AG08396 (cell line): ENCODE measurements at places on chromosomes 16 and 17.
A peak's percentile ranks its signal among the peaks of the same experiment; 100 is the strongest.

- peak; percentile 47 for DNase-seq
Observed at GRCh38 chr16:28845293-28845692, 855 bp downstream of the TUFM start.

DNA sequence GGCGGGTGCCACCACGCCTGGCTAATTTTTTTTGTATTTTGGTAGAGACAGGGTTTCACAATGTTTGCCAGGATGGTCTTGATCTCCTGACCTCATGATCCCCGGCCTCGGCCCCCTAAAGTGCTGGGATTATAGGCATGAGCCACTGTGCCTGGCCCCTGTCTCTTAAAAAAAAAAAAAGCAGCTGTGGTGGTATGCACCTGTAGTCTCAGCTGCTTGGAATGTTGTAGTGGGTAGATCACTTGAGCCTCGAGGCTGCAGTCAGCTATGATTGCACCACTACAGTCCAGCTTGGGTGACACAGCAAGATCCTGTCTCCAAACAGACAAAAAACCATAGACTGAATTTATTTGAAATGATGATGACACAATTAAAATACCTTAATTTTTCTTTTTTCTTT, 24.3 kb downstream of the CDK12 start:
- peak; percentile 63 for DNase-seq

GRCh38 chr16:8847145-8847544, 21.7 kb downstream of the CARHSP1 start:
- DNase-seq = no peak

- DNase-seq = no peak
Observed at GRCh38 chr17:65017207-65017774, 39.2 kb downstream of the GNA13 start.

- DNase-seq = no peak
Observed at GRCh38 chr16:49767998-49768397, 87.9 kb downstream of the ZNF423 start.

GRCh38 chr17:65785109-65785508, 223.7 kb upstream of the AXIN2 start:
- DNase-seq = no peak

DNA sequence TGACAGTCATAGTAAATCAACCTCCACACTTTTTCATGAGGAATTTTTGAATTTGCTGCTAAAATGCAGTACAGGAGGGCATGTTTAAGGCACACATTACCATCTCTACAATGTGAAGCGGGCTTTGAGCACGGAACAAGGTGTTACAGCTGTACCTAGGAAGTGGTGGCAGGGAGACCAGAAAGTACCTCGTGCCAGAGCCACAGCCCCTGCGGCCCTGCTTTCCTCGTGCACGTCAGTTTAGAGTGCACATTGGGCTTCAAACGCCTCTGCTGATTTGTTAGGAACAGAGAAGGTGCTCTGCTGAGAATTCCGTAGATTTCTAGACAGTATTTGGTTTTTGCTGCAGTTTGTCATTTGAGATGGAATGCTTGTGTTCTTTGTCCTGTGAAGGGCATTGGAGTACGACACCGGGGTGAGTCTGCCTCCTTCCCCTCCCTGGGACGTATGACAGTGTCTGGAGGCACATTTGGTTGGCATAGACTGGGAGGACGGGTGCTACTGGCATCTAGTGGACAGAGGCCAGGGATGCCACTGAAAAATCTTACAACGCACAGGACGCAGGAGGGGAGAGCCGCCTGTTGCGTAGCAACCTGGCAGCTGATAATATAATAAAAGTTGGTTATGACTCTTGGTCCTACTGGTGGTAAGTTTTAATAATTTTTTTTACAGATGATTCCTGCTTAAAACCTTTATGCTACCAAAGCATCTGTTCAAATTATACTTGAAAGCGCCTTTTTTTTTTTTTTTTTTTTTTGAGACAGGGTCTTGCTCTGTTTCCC, 9.1 kb downstream of the FOXK2 start:
- peak; percentile 49 for DNase-seq

DNA sequence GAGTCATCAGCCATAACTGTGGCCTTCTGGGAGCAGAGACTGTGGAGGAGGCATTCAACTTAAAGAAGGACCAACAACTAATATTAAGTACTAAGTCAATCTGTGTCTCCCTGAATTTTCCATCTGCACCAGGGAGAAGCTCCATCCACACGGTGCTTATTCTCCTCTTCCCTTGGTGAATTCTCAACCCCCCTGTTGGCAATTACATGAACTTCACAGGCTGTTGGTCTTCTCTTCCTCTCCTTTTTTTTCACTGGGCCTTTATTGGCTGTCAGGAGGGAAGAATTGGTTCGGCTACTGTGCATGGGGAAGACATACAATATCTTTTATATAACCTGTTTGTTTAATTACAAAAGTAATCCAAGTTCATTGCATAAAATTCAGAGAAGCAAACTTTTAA, 152.8 kb upstream of the IRX6 start:
- no peak for DNase-seq

DNA sequence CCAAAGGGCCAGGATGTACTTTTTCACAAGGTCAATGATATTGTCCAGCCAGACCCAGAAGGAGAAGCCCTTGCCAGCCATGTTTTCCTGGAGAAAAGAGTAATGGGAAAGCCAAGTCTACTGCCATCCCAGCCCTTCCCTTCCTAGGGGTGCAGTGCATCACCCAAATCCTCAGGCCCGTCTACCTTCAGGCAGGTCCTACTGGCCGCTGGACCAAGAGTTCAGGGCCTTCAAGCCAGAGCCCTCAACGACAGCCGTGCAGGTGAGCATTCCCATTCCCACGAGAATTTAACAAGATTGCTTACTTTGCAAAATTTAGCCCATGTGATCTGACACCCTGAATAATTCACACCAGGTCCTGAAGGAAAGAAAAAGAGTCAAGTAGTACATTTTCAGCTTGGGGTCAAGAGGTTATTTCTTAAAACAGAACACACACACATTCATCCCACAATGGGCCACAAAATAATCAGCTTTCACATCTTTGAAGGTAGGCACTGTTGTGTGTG, 35.0 kb downstream of the STAT5A start:
- DNase-seq = no peak

DNA sequence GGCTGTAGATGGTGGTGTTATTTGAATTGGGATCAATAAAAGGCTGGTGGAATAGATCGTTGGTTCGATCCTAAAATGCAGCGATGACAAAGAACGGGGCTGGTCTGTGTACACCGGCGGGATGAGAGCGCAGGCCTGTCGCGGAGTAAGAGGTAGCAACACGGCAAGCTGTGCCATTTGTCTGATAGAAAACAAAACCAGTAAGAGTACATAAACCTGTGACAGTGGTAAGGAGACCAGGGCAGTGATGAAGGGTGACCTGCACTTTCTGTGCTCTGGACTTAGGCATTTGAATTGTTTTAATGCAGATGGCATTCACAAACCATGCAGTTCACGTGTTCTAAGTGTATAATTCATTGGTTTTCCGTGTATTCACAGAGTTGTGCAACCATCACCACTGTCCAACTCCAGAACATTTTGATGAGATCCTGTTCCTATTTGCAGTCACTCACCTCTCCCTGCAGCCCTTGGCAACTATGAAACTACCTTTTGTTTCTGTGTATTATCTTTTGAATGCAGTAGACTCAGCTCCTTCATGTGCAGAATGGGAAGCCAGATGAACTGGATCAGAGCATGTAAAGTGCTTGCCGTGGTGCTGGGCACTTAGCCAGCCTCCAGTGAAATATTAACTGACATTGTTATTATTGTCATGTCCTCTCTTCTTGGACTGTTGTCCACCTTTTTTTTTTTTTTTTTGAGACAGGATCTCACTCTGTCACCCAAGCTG, 286.1 kb downstream of the SNX29 start:
- no peak for DNase-seq

DNA sequence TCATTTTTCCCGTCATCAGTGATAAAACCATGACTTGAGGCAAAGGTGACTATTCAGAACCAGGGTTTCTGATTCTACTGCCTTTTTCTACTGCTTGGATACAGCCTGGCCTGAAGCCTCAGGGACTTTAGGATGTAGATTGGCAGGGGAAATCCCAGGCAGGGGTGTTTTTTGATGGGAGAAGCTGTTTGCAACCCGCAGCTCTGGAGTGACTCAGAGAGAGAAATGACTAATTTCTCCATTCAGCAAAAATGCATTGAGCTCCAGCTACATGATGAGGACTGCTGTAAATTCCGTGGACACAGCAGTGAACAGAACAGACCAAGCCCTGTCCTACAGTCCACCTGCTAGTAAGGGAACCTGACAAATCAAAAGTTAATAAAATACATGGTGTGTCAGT, 560.6 kb downstream of the CDH13 start:
- DNase-seq = peak; percentile 57

DNA sequence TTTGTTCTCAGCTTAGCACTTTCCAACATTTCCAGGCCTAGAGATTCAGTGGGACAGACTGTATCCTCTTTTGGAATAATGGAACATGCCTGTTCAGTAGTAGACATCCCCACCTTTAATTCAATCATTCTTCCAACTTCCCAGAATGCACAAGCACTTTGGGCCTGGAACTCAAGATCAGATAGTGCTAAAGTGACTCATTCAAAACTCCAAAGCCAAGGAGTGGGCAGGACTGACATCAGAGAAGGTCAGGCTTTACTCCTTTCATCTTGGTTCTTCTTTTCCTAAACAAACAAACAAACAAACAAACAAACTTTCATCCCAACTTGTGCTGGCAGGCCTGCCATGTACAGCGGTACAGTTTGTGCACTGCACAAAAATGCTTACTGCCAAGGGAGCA, 172.0 kb downstream of the AXIN2 start:
- peak; percentile 46 for DNase-seq

- DNase-seq = no peak
Observed at GRCh38 chr16:1863681-1864460, 8.1 kb downstream of the MEIOB start.

DNA sequence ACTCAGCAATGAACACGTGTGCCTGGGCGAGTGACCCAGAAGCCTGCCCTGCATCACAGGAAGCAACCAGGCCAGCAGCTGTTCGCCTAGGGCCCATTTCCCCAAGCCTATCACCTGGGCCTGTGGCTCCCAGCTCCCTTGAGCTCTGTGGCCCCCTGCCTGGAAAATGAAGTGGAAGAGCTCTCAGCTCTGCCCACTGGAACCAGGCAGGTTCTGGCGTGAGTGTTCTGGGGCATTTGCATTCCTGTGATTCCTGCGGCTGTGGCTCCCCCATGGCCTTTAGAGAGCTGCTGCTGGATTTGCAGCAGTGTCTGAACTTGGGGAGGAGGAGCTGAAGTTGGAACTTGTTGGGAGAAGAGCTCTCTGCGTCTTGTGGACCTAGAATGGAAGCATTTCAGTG, 22.8 kb downstream of the PGS1 start:
- DNase-seq = peak; percentile 54

GRCh38 chr17:72365857-72366414, 245.1 kb downstream of the SOX9 start:
- no peak for DNase-seq

DNA sequence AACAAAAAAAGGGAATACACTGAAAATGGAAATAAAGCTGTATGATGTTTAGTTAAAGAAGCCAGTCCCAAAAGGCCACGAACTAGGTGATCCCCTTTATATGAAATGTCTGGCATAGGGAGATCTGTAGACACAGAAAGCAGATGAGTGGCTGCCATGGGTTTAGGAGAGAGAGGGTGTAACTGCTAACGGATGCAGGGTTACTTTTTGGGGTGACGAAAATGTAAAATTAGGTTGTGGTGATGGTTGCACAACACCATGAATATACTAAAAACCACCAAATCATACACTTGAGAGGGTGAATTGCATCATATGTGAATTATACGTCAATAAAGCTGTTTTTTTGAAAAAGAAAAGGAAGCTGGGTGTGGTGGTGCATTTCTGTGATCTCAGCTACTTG, 99.6 kb downstream of the ADCY9 start:
- DNase-seq = no peak

- DNase-seq = no peak
Observed at GRCh38 chr16:28910086-28911031, 14.7 kb downstream of the RABEP2 start.

GRCh38 chr17:68697850-68698361, 96.7 kb upstream of the FAM20A start:
- DNase-seq = peak; percentile 31

DNA sequence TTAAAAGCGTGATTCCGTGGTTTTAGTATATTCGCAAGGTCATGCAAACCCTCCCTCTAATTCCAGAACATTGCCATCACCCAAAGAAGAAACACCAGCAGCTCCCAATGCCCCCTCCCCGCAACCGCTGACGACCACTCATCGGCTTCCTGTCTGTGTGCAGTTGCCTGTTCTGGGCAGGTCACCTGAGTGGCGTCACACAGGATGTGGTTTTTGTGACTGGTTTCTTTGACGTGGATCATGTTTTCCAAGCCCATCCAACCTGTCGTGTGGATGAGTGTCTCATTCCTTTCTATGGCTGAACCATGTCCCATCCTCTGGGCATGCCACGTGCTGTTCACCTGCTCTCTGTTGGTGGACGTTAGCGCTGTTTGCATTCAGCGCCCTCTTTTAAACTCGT, 8.2 kb upstream of the ATP2C2 start:
- DNase-seq = no peak

- no peak for DNase-seq
Observed at GRCh38 chr16:11064851-11065250, 120.5 kb downstream of the CLEC16A start.

DNA sequence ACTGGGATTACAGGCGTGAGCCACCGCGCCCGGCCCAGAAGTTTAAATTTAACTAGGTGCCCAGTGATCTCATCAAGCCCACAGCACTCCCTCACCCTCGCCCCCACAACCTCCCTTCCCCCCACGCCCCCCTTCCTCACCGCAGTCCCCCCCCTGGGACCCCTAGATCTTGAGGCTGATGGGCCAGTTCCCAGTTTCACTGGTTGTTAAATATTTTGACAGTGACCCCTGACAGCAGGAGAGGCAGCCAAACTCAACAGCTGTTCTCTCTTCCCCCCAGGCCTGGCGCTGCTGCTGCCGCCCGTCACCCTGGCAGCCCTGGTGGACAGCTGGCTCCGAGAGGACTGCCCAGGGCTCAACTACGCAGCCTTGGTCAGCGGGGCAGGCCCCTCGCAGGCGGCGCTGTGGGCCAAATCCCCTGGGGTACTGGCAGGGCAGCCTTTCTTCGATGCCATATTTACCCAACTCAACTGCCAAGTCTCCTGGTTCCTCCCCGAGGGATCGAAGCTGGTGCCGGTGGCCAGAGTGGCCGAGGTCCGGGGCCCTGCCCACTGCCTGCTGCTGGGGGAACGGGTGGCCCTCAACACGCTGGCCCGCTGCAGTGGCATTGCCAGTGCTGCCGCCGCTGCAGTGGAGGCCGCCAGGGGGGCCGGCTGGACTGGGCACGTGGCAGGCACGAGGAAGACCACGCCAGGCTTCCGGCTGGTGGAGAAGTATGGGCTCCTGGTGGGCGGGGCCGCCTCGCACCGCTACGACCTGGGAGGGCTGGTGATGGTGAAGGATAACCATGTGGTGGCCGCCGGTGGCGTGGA, 15.6 kb downstream of the QPRT start:
- DNase-seq = no peak

GRCh38 chr16:72764015-72764654, 283.8 kb downstream of the ZFHX3 start:
- DNase-seq = no peak

GRCh38 chr17:57864273-57864672, 14.4 kb upstream of the MRPS23 start:
- no peak for DNase-seq
